ENCODE measurements at places on chromosomes 3 and 15. TPM values are rescaled to one million over a fixed set of nuclear protein-coding genes. Genes with fewer than 3 reads are reported as not detected.
A peak's percentile ranks its signal among the peaks of the same experiment; 100 is the strongest.

The CHST13 gene
- not detected for total RNA-seq

The ATG3 gene
- total RNA-seq: 54.6 TPM

The CADPS gene
- total RNA-seq: not detected

The CP gene
- 0.08 TPM for total RNA-seq

The VGLL3 gene
- 77.4 TPM for total RNA-seq

The UROC1 gene
- not detected for total RNA-seq

DNA sequence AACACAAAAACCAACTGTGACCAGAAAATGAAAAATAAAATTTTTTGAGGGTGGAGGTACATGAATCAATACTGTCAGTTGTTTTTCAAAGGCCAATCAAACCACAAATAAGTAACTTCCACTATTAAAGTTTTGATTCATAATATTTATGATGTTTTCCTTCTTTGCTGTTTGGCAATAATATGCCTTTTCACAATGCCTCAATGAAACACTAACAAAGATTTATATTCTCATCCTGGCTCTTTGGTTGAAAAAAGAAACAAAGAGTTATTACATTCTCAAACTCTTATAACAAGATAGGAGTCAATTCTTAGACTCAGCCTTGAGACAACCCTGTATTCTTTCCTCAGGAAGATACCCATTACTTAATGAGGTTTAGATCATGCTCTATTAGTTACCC, 63.1 kb downstream of the C3orf70 start:
- H3K27me3 ChIP-seq: no peaks in the 10 kb centered on the region
- no peak overlapping the region for H3K27ac ChIP-seq
- no peaks in the 10 kb centered on the region for H3K4me1 ChIP-seq
- no peaks in the 10 kb centered on the region for H3K36me3 ChIP-seq

DNA sequence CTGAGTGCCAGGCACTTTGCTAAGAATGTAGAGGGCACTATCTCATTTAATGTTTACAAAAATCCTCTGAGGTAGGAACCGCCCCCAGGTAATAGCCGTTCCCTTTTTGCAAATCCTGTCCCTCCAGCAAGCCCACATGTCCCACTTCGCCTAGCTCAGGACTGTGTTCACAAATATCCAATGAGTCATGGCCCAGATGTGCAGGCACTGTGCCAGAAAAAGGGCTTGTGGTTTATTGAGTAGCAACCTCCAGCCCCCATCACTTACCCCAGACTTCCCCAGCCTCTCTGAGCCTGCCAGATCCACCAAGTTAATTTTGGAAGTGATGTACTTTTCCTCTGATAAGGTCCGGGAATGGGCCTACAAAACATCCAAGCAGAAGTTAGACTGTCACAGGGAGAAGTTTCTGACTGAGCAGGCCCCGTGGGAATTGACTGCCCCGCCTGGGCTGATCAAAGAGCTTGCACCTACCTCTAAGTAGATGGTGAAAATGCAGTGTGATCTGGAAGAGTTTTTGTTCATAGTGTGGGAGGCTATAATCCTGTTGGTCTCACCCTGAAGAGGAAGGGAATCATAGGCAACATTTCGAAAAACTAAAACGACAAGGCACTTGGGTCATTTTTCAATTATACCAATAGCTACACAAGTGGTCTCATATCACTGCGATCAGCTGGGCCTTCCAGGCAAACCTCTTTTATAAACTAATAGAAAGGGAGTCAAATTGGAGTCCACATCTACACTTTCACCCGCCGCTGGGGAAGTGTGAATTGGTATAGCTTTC, 15.7 kb downstream of the KIF9 start:
- DNase-seq: peak; percentile 92
- H3K4me1 ChIP-seq: peaks cover 24% of the 10 kb centered on the region
- no peak overlapping the region for H3K4me3 ChIP-seq
- H3K27ac ChIP-seq: peak overlapping the region; percentile 44
- H3K27me3 ChIP-seq: no peaks in the 10 kb centered on the region

DNA sequence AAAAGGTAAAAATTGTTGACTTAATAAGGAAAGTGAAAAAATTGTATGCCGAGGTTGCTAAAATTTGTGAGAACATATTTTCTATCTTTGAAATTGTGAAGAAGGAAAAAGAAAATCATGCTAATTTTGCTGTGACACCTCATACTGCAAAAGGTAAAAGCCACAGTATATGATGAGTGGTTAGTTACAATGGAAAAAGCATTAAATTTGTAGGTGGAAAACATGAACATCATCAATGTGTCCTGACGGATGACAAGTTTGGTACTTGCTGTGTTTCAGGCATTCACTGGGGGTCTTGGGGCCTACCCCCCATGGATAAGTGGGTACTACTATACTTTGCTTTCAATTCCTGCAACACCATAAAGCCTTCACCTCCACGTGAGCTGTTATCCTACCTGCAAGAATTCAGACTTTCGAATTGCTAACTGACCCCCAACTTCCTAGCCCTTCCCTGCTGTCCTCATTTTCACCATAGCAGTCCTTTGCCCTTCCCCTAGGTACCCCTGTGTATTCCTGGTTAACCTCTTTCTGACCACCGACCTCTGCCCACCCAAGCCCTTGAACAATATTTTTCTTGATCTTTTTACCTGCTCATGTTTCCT, 62.4 kb downstream of the RAB7A start:
- H3K4me1 ChIP-seq: peaks cover 5% of the 10 kb centered on the region
- H3K27me3 ChIP-seq: no peaks in the 10 kb centered on the region
- no peaks in the 10 kb centered on the region for H3K36me3 ChIP-seq
- H3K27ac ChIP-seq: no peak overlapping the region

GRCh38 chr3:177263615-177264368, 66.5 kb upstream of the TBL1XR1 start:
- H3K4me3 ChIP-seq: no peak overlapping the region
- H3K4me1 ChIP-seq: no peaks in the 10 kb centered on the region
- no peak overlapping the region for H3K27ac ChIP-seq
- H3K27me3 ChIP-seq: no peaks in the 10 kb centered on the region

GRCh38 chr3:160686955-160687535, 10.1 kb downstream of the ARL14 start:
- no peak overlapping the region for H3K27ac ChIP-seq
- DNase-seq: peak; percentile 33
- no peaks in the 10 kb centered on the region for H3K36me3 ChIP-seq
- H3K4me1 ChIP-seq: no peaks in the 10 kb centered on the region
- H3K4me3 ChIP-seq: no peak overlapping the region

- H3K36me3 ChIP-seq: no peaks in the 10 kb centered on the region
- H3K27me3 ChIP-seq: no peaks in the 10 kb centered on the region
- H3K27ac ChIP-seq: peak overlapping the region; percentile 43
- peaks cover 15% of the 10 kb centered on the region for H3K4me1 ChIP-seq
- peak; percentile 38 for DNase-seq
Measured at GRCh38 chr15:33098094-33099058, 96.1 kb downstream of the FMN1 start.

GRCh38 chr15:100042558-100042957, 299.2 kb downstream of the ADAMTS17 start:
- H3K27ac ChIP-seq: no peak overlapping the region
- no peaks in the 10 kb centered on the region for H3K36me3 ChIP-seq
- H3K27me3 ChIP-seq: no peaks in the 10 kb centered on the region
- no peak for DNase-seq

GRCh38 chr3:185830018-185830797, 5.4 kb upstream of the IGF2BP2 start:
- H3K27me3 ChIP-seq: no peaks in the 10 kb centered on the region
- no peak overlapping the region for H3K27ac ChIP-seq
- no peak overlapping the region for H3K4me3 ChIP-seq
- H3K36me3 ChIP-seq: no peaks in the 10 kb centered on the region
- DNase-seq: no peak

GRCh38 chr15:37888356-37888755, 46.1 kb upstream of the TMCO5A start:
- peaks cover 3% of the 10 kb centered on the region for H3K27me3 ChIP-seq
- H3K4me1 ChIP-seq: no peaks in the 10 kb centered on the region
- H3K27ac ChIP-seq: no peak overlapping the region
- H3K4me3 ChIP-seq: no peak overlapping the region
- DNase-seq: no peak

GRCh38 chr3:141391298-141391990, 23.1 kb downstream of the ZBTB38 start:
- peaks cover 33% of the 10 kb centered on the region for H3K36me3 ChIP-seq
- H3K4me1 ChIP-seq: peaks cover 7% of the 10 kb centered on the region
- no peak overlapping the region for H3K27ac ChIP-seq
- DNase-seq: no peak
- no peak overlapping the region for H3K4me3 ChIP-seq
- no peaks in the 10 kb centered on the region for H3K27me3 ChIP-seq

GRCh38 chr3:166209701-166210100, 372.5 kb upstream of the BCHE start:
- no peaks in the 10 kb centered on the region for H3K36me3 ChIP-seq
- no peak overlapping the region for H3K4me3 ChIP-seq
- H3K27ac ChIP-seq: no peak overlapping the region
- H3K27me3 ChIP-seq: no peaks in the 10 kb centered on the region
- no peak for DNase-seq

DNA sequence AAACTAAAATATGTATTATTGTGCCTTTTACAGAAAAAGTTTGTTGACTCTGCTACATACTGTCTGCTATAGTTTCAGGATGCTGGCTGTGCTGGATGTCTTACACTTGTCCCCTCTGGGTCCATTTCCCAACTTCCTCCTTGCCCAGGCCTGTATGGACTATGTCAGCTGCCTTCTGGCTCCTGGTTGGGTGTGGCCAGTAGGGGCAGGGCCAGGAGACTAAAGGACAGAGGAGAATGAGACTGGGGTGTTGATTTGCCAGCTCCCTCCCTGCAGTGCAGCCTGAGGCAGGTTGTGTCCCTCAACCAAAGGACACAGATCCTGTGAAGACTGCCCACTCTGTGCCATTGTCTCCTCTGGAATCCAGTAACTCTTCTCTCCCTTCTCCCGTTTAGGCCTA, 90.6 kb upstream of the UBE2E2 start:
- no peak overlapping the region for H3K27ac ChIP-seq
- no peaks in the 10 kb centered on the region for H3K27me3 ChIP-seq
- H3K36me3 ChIP-seq: no peaks in the 10 kb centered on the region
- peaks cover 9% of the 10 kb centered on the region for H3K4me1 ChIP-seq

GRCh38 chr15:84944311-84944710, 37.3 kb upstream of the PDE8A start:
- peaks cover 8% of the 10 kb centered on the region for H3K4me1 ChIP-seq
- no peak overlapping the region for H3K27ac ChIP-seq
- no peaks in the 10 kb centered on the region for H3K36me3 ChIP-seq
- no peaks in the 10 kb centered on the region for H3K27me3 ChIP-seq

- H3K27ac ChIP-seq: no peak overlapping the region
- H3K4me3 ChIP-seq: no peak overlapping the region
- no peak for DNase-seq
Measured at GRCh38 chr3:37556789-37557301, 304.8 kb upstream of the CTDSPL start.

GRCh38 chr3:158983216-158984099, 181.6 kb downstream of the MFSD1 start:
- H3K4me1 ChIP-seq: no peaks in the 10 kb centered on the region
- H3K36me3 ChIP-seq: no peaks in the 10 kb centered on the region
- no peak overlapping the region for H3K27ac ChIP-seq
- DNase-seq: no peak
- no peak overlapping the region for H3K4me3 ChIP-seq

DNA sequence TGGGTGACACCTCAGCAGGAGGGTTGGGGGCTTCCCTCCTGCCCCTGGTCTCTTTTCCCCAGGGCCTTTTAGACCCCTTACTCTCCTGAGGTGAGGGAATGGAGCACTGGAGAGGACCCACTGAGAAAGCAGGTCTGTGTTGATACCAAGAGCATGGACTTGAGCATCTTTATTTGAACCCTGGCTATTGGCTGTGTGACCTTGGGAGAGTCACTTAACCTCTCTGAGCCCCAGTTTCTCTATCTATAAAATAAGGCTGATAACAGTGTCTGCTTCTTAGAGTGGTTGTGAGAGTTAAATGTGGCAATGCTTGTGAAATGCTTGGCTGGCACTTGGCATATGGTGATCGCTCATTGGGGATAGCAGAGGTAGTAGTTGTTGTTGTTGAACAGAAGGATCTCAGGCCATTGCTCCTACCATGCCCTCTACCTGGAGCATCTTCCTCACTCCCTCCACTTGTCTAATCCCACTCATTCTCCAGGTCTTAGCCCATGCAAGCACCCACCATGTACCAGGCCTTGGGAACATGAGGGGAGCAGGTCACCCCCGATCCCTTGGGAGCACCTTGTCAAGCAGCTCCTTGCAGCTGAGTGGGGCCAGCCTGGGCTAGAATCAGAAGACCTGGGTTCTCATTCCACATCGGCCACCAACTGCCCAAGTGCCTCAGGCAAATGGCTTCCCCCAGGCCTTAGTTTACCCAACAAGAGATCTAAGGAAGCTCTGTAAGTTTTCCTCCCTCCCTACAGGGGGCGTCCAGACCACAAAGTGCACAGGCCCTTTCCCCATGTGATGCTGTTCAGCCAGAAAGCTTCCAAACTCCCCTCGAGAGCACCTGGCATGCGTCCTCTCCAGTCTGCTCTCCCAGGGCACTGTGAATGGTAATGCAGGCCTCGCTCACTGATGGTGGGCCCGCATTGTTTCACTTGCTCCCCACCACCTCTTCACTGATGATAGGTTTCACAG, 96.7 kb downstream of the LSM3 start:
- H3K36me3 ChIP-seq: no peaks in the 10 kb centered on the region
- H3K27ac ChIP-seq: no peak overlapping the region
- no peak overlapping the region for H3K4me3 ChIP-seq
- H3K27me3 ChIP-seq: peaks cover under 1% of the 10 kb centered on the region

- H3K4me1 ChIP-seq: peaks cover 13% of the 10 kb centered on the region
- no peak overlapping the region for H3K4me3 ChIP-seq
- peak overlapping the region; percentile 70 for H3K27ac ChIP-seq
- H3K36me3 ChIP-seq: no peaks in the 10 kb centered on the region
- H3K27me3 ChIP-seq: no peaks in the 10 kb centered on the region
- no peak for DNase-seq
Measured at GRCh38 chr15:35721751-35722150, 175.8 kb upstream of the DPH6 start.

GRCh38 chr3:131194816-131195215, 168.1 kb downstream of the NEK11 start:
- H3K4me1 ChIP-seq: no peaks in the 10 kb centered on the region
- no peak for DNase-seq
- H3K4me3 ChIP-seq: no peak overlapping the region
- H3K27ac ChIP-seq: no peak overlapping the region
- no peaks in the 10 kb centered on the region for H3K36me3 ChIP-seq

- H3K4me3 ChIP-seq: no peak overlapping the region
- H3K4me1 ChIP-seq: peaks cover 16% of the 10 kb centered on the region
- H3K36me3 ChIP-seq: no peaks in the 10 kb centered on the region
- H3K27ac ChIP-seq: no peak overlapping the region
- H3K27me3 ChIP-seq: no peaks in the 10 kb centered on the region
Measured at GRCh38 chr15:99545605-99546004, 20.2 kb upstream of the MEF2A start.

- peak overlapping the region; percentile 91 for H3K27ac ChIP-seq
- H3K27me3 ChIP-seq: no peaks in the 10 kb centered on the region
- H3K4me1 ChIP-seq: no peaks in the 10 kb centered on the region
Measured at GRCh38 chr15:43330780-43331087, 361 bp upstream of the LCMT2 start.

GRCh38 chr3:50551054-50551659, 16.4 kb downstream of the C3orf18 start:
- H3K4me1 ChIP-seq: no peaks in the 10 kb centered on the region
- no peak overlapping the region for H3K4me3 ChIP-seq
- no peak for DNase-seq
- H3K27me3 ChIP-seq: 0 out of 2 replicates have a peak, but pooled peaks cover 4% of the 10 kb centered on the region
- no peak overlapping the region for H3K27ac ChIP-seq
- H3K36me3 ChIP-seq: no peaks in the 10 kb centered on the region
